ENCODE measurements at places on chromosomes 3 and 15. TPM values are rescaled to one million over a fixed set of nuclear protein-coding genes. Genes with fewer than 3 reads are reported as not detected.

DNA sequence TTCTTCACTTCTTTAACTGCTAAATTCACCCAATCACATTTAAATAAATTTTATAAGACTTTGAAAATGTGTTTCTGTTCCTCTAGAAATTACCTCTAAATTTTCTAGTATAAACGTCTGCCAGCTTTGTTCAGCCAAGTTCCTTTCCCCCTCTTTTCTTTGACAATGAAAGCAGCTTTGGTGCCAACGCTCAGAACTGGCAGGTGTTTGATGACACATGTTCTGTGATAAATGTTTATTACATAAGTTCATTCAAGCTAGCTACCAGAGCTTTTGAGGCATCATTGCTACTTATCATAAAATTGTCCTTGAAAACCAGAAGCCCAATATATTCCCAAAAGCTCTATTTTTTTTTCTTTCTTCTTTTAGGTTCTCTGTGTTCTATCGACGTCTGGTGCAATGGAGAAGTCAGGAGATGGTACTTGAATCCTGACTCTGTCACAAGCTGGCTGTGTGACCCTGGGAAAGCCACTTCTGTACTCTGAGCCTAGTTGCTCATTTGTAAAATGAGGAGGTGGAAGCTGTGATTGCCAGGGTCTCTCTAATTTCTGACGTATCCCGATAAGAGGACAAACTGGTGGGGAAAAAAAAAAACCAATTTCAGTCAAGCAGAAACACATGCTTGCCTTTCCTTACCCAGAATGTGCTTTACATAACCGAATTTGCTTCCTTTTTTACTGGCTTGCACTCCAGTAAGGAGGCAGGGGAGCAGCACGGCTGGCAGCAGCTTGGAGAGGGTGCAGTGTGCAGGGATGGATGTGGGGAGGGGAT, 187.1 kb upstream of the LPP start:
- no peaks in the 10 kb centered on the region for H3K27me3 ChIP-seq
- H3K4me3 ChIP-seq: no peak overlapping the region
- DNase-seq: no peak

DNA sequence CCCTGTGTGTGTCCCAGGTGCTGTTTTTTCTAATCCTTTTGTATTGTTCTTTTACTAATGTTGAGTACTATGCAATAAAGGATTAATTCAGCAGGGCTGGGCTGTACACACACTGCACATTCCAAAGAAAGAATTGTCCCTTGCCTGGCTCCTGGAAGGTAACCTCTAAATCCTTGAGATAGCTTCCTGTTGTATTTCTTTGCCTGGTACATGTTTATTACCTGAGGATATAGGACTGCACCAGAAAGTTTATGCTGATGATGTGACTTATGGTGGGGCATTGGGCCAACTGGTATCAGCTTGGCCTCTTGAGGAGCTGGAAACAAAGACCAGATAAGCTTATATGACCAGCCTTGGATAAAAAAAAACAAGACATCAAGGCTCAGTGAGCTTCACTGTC, 26.6 kb upstream of the FAN1 start:
- no peak overlapping the region for H3K4me3 ChIP-seq
- no peaks in the 10 kb centered on the region for H3K4me1 ChIP-seq
- H3K27ac ChIP-seq: no peak overlapping the region
- no peak for DNase-seq

- no peaks in the 10 kb centered on the region for H3K27me3 ChIP-seq
- no peak overlapping the region for H3K27ac ChIP-seq
- H3K36me3 ChIP-seq: no peaks in the 10 kb centered on the region
- H3K4me1 ChIP-seq: no peaks in the 10 kb centered on the region
- DNase-seq: no peak
Observed at GRCh38 chr15:25899870-25900269, 36.7 kb upstream of the ATP10A start.

Gene FAM107A
- polyA plus RNA-seq: 39.2 TPM

Gene SLC51A
- 0.18 TPM for polyA plus RNA-seq
